ENCODE measurements at places on chromosomes 12 and 14.

- DNase-seq = no peak
Observed at GRCh38 chr12:49950273-49951251, at the start of gene AQP2. Gene AQP2 (plus strand): TSS chr12:49950737. CDS start chr12:49950831, 94 bp downstream.

DNA sequence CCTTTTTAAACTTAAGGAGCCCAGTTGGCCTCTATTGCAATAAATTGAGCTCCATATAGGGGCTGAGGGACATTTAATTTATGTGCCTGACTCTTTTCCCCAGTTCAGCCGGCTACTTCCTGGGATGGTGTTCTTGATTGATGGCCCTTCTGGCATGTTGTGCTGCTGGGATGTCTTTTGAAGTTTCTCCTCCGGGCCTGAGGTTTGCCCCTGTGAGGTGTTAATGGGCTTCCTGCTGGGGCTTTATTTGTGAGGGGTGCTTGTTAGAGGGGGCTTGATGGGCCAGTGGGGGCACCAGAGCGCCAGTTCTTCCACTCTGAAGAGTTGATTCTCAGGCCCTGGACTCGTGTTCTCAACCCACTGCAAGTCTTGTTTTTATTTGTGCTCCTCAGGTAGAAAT lies 69.6 kb downstream of the CHST11 start:
- no peak for DNase-seq

DNA sequence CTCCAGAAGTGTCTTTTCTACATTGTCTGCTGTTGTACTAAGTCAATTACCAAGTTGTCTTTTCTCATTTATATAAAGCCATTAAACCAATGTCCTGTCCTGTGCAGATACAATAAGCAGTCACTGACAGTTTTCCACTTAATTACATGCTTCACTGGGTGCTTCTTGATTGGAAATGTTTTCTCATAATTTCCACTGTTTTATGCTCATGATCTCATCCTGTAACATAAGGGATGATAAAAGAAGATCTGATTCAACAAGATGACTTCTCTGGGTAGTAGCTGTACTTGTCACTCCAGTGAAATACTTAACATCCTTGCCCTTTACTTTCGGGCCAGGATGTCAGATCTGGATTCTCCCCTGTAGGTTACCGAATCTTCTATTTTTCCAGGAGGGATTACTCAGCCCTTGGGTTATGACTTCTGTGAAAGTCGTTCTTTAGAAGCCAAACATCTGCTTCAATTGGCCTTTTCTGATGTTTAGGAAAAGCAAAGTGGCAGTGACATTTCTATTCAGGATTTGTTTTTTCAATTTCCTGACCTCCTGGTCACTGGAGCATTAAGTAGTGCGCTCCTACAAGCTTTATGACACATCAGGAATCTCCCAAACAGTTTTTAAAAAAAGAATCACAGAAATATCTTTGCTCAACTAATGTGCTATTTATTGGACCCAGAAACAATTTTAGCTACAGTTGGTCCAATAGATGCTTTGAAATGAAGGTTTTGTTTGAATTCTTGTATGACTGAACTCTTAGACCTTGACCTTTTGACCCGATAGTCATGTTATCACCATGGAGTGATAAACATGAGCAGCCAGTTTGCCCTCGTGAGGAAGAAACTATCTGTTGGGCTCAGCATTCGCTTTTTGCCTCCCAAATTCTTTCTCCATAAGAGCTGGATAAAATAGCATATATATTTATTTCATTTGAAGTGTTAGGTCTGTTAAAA lies 234.5 kb upstream of the SSTR1 start:
- no peak for DNase-seq

DNA sequence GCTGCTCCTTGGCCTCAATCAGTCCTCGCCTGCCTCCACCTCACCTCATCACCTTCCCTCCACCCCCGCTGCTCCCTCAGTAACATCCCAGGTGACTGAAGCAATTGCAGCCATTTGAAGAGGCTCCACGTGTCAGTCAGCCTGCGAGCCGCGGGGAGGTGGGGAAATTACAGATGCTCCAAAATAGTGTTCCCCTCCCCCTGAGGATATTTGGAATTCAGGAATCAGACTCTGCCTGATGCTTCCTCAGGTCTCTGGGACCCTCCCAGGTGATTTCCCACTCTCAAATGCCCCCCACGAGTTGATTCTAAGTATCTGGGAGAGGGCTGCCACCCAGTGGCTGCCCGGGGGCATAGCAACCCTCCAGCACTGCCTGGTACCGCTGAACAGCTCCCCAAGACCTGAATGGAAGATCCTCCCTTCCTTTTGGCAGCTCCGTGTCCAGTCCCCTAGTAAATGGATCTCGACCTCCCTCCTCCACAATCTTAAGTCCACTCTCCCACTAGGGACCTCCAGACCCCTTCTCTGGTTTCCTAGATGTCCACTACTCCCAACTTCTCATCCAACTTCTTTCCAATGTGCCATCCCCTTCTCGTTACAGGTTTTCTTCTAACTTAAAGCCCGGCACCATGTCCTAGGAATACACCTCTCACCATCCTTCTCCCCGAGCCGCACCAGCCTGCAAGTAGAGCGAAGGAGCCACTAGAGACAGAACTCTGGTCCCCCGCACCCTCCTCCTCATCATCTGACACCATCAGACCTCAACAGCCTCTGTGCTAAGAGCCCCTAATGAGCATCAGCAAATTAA lies 1.4 kb upstream of the ASIC1 start:
- DNase-seq = no peak

DNA sequence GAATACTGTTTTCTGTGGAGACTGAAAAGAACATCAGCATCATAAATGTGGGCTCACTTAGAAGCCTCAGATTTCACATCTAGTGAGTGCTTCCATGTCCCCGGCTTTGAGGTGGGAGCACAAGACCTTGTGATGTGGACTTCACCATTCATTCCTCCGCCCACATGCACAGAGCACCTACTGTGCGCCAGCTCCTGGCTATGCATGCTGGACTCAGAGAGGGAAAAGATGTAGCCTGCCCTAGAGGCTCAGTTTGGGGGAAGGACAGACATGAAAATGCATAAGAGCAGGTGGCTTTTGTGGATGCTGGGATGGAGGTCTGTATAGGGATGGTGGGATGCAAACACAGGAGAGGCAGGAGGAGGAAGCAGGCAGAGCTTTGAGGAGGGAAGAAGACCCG lies 65.0 kb downstream of the SERPINA3 start:
- DNase-seq = no peak

- DNase-seq = peak; percentile 7
Observed at GRCh38 chr12:38138225-38139221, 178.1 kb upstream of the ALG10B start.

DNA sequence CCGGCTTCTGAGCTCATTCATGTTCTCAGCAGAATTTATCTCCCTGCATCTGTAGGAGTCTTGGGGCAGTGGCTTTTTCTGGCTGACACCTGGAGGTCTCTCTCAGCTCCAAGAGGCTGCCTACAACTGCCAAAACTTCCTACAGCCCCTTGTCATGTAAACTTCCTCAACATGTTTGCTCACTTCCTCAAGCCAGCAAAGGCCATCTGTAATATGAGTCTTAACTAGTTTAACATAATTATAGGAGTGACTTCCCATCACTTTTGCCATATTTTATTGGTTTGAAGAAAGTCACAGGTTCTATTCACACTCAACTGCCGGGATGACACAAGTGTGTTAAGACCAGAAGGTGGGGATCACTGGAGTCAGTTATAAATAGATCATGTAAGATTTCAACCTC lies 194.0 kb downstream of the VRK1 start:
- no peak for DNase-seq

DNA sequence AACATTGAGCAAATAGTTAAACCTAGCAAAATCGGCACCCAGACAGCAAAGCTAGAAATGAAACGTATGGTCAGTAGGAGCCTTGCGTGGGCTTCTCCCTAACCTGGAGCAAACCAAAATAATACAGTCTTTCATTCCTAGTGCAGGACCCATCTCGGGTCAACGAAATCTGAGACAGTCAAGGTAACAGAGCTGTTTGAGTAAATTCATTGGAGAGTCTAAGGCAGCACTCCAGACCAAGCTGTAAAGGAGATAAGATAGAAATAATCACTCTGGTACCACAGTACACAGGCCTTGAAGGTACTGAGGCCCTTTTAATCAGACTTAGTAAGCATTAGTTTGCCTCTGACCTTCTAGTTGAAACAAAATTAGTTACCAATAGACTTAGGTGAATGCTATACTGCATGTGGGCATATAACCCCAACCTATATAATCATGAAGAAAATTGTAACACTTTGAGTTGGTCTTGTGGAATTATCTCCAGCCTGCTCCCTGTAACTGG lies 54.4 kb upstream of the BICD1 start:
- DNase-seq = no peak
